ENCODE measurements at places on chromosomes 2 and 18.

GRCh38 chr2:151996243-151997003 lies 102.4 kb downstream of the CACNB4 start:
- DNase-seq = no peak

DNA sequence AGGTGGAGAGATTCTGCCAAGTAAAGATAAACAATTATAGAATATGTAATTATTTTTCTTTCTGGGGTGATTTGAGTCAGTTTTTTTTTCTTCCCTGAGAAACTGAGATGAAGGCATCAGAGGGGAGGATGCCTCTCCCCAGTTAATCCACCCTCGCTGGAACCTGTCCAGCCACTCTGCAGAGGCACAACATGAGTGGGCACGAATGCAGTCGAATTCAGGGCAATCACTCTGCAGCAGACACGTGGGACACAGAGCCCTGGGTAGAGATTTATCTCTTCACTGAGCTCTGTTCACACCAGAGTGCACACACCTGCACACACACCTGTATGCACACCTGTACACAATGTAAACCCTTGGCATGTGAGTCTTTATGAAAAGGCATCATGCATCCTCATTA lies 154.2 kb downstream of the DCDC2C start:
- DNase-seq = no peak

- no peak for DNase-seq
Observed at GRCh38 chr2:37201766-37202165, 5.5 kb downstream of the CEBPZOS start.

DNA sequence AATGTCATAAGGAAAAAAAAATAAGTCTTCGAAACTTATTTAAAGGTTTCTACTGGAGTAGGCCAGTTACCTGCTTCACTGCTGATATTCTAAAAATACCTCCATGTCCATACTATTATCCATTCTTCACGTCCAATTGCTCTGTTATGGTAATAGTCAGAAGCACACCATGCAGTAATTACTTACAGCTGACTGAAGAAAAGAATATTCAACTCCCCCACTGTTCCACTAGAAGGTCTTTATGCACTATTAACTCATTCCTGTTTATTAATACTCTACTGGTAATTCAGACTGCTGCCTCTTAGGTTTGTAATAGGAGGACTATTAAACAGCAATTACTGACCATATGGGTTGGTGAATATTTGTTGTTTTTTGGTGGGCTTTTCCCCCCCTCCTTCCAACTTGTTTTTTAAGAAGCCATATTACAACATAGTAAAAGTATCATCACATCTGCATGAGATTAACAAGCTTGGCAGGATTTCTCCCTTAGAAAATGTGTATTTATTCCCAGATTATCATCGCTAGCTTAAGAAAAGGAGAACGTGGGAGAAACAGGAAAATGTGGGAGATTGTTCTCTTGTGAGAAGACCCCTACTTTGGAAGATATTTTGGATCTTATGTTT lies 806.4 kb upstream of the FANCL start:
- DNase-seq = no peak

DNA sequence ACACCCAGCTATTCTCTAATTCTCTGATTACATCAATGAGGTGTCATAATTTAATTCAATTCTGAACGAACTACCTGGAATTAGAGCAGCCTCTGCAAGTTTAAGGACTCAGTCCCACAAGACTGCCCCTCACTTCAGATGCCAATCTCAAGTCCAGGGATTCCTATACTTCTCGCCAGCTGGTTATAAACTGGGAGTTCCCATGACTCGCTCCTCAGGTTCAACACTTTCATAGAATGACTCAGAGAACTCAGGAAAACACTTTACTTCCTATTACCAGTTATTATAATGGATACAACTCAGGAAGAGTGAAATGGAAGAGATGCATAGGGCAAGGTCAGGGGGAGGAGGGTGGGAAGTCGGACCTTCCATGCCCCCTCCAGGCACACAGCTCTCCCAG lies 112.3 kb upstream of the ATP5MC3 start:
- no peak for DNase-seq
